Left lung (tissue), 14 donors: ENCODE measurements at places on chromosomes 7 and 10. TPM values are rescaled to one million over a fixed set of nuclear protein-coding genes. Genes with fewer than 3 reads are reported as not detected.
A peak's percentile ranks its signal among the peaks of the same experiment; 100 is the strongest.

DNA sequence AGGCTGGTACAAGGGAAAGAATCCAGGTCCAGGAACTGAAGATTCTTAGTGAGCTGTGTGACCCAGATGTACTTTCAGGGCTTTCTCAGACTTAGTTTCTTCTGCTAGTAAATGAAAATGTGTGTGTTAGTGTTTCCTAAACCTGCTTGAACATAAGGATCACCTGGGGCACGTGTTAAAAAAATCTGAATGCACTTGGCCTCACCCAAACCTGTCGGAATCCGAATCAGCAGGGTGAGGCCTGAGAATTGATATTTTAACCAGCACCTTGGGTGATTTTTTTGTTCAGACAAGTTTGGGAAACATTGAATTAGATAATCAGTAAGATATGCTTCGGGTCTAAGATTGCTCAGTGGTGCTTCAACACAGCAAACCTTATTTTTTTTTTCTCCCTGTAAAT is 59.7 kb downstream of the ZNF365 start:
- no peak for DNase-seq

- DNase-seq, result peak; percentile 88
These were observed 106.9 kb upstream of the GPR26 start for GRCh38 chr10:123559066-123559822.

HHEX gene
- 29.4 TPM for polyA plus RNA-seq

- peak; percentile 67 for DNase-seq
These were observed 12.1 kb upstream of the SYPL1 start for GRCh38 chr7:106124186-106124585.

DNA sequence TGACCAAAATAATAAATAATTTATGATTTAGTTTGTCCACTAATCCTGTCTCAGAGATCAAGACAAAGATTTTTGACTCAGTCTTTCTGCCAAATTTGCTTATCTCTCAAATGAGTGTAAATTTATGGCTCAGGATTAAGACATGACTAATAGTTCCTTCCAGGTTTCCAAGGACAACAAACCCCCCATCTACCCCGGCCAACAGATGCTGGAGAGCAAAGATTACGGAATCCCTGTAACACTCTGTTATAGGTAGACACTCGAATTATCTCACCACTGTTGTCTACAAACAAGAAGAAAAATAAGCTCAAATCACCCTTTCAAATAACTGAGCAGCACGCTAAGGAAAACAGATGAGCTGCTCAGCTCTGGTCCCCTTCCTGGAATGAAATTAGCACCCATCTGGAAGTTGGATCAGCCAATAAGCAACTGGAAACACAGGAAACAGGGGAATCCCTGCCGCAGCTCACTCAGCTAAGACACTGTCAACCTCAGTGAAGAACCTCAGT is 56.8 kb upstream of the SVIL start:
- DNase-seq, result no peak
